ENCODE measurements at places on chromosomes 6 and 20.
A peak's percentile ranks its signal among the peaks of the same experiment; 100 is the strongest.

DNA sequence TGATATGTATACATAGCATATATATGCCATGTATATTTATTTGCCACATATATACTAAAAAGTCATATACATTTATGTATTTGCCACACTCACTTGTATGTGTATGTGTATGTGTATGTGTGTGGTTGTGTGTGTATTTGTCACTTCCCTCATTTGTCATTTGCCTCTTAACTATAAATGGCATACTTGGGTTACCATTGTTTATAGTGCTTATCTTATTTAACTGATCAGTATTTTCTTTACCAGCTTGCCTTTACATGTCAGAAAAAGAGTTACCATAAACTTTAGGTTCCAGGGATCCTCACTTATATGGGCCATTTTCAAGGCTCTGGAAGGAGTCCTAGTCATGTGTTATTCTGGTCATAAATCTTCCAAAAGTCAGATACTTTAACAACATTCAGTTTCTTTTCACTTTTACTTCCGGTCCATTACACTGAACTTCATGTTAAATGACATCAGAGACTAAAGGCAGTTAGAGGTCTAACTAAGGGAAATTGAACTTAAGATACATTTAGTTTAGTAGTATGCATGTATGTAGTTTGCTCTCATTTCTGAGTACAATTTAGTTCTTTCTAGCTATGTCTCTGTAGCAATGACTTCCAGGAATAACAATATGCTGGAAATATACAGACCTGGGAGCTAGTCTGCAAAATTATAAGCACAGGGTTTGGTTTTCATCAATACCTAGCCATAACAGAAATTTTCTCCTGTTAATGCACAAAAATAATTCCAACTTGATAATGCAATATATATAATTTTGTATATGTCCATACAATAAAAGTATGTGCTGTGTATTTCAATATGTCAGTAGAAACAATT, 33.7 kb upstream of the HIVEP1 start:
- no peak for DNase-seq

GRCh38 chr6:44675449-44675848, 287.9 kb downstream of the CDC5L start:
- DNase-seq, result no peak

- no peak for DNase-seq
Measured at GRCh38 chr20:63475209-63475608, 2.8 kb upstream of the KCNQ2 start.

DNA sequence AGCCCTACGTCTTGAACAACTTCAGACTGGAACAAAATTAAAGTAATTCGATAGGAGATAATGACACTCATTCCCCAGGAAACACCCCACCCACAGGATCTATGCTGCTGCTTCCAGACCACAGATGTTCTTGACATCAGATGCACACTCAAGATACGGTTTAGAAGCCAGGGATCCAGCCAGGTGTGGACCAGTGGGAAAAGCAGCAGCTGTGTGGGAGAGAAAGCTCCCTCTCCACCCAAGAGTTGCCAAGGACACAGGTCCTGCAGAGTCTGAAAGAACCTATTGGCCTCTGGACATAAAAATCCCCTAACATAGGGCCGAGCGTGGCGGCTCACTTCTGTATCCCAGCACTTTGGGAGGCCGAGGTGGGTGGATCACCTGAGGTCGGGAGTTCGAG, 91.7 kb upstream of the NFATC2 start:
- DNase-seq, result no peak

DNA sequence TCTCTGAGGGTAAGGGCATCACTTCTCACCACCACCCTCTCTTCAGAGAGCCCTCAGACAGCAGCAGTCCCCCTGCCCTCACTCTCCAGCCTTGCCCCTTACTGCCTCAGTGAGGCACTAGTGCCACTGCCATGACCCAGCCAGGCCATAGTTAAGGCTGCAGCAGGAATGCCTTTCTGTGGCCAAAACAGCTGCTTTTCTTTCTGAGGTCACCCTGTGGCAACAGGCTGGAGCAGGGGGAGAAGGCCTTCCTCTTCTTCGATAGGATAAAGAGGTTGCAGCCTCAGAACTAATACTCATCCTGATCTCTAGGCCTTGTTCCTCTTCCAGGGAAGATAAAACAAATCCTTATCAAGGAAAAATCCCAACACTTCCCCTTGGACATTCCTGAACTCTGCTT, 56.8 kb upstream of the ECI2 start:
- no peak for DNase-seq

DNA sequence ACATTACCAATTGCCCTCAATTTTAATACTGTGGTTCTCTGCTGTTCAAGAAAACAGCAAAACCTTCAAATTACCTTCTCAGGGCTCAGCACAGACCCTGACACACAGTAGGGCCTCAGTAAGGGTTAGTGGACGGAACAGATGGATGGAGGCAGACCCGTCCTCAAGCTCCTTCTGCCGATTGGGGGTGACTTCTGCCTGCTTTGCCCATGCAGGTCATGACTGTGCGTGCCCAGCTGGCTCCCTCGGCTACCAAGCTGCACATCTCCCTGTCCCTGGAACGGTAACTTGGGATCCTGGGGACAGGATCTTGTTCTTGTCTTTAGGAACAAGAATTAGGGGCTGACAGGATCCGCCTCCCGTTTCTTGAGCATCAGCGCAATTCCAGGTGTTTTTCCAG, 9.8 kb upstream of the BPIFB4 start:
- no peak for DNase-seq

- DNase-seq, result no peak
Measured at GRCh38 chr20:32914031-32914430, 55.3 kb downstream of the EFCAB8 start.

GRCh38 chr6:122482750-122483080, 11.1 kb upstream of the SERINC1 start:
- no peak for DNase-seq

DNA sequence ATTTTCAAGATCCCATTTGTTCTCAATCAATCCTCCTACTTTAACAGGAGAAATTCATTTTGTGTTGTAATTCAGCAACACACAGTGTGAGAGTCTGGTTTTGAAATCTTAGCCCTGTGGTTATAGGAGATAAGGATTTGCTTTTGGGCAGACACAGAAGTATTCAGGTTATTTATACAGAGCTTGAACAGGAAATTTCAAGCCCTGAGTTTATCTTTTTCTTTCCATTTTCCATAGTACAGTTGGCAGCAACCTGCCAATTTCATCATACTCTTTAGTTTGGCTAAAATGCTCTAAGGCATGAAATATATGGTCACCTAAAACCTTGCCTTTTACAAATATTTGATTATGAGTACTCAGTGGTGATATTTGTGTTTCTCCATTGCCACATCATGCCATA, 41.4 kb downstream of the PKIB start:
- no peak for DNase-seq

- no peak for DNase-seq
Measured at GRCh38 chr20:41225091-41225490, 87.7 kb downstream of the PLCG1 start.

DNA sequence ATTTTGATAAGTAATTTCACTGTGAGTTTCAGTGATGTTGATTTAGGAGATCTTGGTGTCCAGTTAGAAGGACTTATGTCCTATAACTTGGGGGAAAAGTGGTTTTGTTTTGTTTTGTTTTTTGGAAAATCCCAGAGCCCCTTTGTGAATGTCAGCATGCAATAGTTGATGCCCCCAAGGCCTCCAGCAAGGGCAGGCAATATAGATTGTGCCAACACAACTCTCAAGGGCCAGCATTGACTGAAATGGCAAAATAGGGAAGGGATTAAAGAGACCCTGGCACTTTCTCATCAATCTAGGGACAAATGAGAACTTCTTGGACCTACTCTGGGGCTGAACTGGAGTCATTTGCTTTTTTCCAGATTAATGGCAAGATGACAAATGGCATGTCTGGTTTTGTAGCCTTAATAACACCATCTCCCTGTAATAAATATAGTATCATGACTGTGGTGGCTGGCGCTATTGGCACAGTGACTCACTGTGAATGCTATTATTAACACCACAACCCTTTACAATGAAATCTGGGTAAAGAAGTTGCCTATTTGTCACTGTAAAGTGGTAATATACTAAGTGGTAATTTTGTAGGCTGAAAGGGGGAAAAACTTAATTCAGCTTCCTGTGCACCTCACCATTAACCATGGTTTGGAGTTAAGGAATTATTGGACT, 51.8 kb downstream of the ABRACL start:
- peak; percentile 11 for DNase-seq

DNA sequence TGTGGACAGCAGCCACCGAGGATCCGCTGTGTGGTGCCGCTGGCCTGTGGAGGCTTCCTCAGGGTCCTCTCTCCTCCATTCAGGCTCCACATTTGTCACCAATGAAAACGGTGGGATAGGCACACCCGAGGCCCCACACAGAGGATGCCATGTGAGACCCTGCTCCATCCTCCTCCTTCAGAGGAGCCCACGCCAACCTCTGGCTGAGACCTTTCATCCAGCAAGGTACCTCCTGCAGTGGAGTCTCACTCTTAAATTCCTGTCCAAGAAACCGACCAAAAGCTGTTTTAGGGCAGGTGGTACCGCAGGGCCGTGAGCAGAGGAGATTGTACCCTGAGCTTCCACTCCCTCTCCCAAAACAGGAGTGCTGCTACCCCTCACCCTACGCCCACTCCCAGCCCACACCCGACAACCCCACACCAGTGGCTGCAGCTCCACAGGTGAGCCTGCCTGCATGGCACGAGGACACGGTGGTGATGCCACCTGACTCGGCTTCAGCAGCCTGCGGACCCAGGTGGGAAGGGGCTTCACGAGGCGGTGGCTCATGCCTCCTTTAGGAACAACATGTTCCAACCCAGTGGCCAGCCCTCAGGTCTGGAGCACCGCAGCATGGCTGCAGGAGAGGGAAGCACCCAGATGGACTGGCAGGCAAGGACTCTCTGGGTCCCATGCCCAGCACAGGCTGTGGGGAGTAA, 237.6 kb upstream of the AFDN start:
- no peak for DNase-seq
